ENCODE measurements at places on chromosomes 3 and 15.

GRCh38 chr3:54173371-54173770 lies 51.0 kb downstream of the CACNA2D3 start:
- DNase-seq: no peak

- DNase-seq: no peak
Measured at GRCh38 chr3:125163739-125164601, 48.6 kb downstream of the SLC12A8 start.

DNA sequence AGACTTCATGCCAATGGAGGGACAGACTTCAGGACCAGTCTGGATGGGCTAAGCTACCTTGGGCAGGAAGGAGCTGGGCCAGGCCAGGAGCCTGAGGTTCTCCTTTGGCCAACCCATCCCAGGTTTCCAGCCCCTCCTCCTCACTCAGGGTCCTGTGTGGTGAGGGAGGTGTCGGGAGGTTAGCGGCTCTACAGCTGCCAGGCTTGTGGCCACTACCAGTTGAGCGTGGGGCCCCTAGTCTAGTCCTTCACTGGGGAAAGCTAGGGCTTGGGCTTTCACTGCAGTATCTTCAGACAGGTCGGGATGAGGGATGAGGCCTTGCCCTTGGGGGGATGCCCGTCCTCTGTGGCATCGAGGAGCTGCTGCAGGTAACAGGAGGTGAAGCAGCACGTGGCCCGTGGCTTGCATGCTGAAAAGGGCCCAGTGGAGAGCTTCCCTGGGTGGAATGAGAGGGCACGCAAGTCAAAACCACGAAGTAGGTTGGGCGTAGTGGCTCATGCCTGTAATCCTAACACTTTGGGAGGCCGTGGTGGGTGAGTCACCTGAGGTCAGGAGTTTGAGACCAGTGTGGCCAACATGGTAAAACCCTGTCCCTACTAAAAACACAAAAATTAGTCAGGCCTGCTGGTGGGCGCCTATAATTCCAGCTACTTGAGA lies 8.5 kb upstream of the FANCD2 start:
- no peak for DNase-seq

DNA sequence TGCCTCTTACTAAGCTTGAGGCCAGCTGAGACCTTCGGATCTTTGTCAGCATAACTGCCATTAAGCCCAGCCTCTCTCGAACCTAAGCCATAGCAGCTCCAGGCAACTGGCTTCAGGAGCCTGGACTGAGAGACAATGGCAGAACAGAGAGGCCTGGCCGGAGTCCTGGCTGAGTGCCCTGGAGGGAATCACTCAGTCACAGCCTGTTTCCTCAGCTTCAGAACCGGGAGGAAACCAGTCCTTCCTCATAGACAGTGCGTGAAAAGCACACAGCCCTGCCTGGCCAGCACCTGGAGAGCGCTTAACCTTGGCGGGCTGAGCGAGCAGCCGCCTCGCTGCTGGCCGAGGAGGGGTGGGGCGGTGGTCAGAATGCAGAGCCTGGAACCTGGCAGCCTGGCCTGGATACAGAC lies 21.6 kb downstream of the RNU5B-1 start:
- no peak for DNase-seq

GRCh38 chr3:110069761-110070160 lies 732.4 kb upstream of the DPPA4 start:
- no peak for DNase-seq

- no peak for DNase-seq
Measured at GRCh38 chr3:135927155-135927554, 38.4 kb upstream of the PPP2R3A start.

DNA sequence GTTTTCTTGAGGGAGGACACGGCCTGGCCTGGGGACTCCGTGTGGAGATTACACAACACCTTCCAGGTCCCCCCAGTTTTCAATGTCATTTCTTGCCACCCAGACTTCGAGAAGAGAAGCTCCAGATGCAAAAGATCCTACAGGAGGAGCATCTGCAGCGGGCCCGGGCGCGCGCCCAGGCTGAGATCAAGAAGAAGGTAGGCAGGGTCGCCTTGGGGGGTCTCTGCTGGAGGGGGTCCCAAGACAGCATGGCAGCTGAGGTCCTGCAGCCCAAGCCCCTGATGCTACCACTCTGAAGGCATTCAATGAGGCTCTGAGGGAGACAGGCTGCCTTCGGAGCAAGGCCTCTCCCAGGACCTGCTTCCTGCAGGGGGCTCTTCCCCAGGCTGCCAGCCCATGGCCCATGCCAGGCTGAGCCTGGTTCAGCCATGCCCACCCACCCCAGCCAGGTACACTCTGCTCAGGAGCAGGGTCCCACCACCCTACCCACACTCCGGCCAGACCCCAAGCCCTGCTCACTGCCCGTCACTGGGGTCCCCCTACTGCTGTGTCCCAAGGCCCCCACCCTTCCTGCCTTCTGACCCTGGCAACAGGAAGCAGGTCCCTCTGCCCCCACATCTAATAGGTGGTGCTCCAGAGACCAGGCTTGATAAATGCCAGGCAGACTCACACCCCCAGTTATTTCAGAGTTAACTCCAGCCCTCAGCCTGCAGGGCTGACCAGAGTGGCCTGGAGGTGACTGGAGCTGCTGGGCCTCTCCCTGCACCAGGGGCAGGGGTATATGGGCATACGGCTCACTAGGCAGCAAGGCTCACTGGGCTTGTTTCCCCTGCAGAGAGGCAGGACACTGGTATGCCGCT lies 40.0 kb downstream of the ZXDC start:
- DNase-seq: no peak

DNA sequence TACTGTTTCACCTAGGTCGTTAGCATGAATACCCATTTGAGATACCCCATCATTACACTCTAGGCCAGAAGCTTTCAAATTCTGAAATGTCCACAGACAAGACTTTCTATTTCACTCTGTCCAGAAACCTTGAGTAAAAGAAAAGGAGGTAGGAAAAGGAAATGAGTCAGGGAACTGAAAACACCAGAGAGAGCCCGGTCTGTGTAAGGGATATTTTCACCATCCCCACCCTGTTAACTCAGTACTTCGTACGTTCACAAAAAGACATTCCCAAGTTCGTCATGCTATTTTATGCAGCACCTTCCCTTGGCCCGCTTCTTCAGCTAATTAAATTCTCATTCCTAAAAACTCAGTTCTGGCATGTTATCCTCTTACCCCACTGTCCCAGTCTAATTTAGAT lies 89.4 kb upstream of the SOX2 start:
- DNase-seq: no peak

DNA sequence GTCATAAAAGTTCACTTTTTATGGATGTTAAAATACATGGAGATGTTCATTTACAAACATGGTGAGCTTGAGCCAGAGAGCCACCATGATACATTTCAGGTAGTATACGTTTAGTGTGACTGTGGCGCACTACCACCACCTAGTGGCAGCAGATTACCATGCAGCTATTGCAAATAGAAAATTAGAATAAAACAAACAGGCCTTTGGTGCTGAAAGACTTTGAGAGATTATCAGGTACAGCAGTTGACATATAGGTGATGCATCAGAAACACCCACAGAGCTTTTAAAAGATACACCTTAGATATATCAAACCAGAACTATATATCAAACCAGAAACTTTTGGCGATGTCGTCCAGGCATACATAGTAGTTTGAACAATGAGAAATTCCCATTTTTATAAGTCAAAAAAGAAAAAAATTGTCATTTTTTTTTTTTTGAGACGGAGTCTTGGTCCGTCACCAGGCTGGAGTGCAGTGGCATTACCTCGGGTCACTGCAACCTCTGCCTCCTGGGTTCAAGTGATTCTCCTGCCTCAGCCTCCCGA lies 42.0 kb upstream of the ICE2 start:
- peak; percentile 42 for DNase-seq

GRCh38 chr3:24046214-24046613 lies 101.1 kb downstream of the NR1D2 start:
- no peak for DNase-seq

DNA sequence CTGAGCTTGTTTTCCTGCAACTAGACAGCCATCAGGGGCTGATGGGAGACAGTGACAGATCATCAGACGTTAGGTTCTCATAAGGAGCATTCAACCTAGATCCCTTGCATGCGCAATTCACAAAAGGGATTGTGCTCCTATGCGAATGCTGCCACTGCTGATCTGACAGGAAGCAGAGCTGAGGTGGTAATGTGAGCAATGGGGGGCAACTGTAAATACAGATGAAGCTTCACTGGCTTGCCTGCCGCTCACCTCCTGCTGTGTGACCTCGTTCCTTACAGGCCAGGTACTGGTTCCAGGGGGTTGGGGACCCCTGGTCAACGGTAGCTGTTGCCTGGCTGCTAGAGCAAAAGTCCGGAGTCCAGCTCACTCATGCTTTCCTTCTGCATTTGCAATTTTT lies 26.4 kb upstream of the KCNAB1 start:
- no peak for DNase-seq

DNA sequence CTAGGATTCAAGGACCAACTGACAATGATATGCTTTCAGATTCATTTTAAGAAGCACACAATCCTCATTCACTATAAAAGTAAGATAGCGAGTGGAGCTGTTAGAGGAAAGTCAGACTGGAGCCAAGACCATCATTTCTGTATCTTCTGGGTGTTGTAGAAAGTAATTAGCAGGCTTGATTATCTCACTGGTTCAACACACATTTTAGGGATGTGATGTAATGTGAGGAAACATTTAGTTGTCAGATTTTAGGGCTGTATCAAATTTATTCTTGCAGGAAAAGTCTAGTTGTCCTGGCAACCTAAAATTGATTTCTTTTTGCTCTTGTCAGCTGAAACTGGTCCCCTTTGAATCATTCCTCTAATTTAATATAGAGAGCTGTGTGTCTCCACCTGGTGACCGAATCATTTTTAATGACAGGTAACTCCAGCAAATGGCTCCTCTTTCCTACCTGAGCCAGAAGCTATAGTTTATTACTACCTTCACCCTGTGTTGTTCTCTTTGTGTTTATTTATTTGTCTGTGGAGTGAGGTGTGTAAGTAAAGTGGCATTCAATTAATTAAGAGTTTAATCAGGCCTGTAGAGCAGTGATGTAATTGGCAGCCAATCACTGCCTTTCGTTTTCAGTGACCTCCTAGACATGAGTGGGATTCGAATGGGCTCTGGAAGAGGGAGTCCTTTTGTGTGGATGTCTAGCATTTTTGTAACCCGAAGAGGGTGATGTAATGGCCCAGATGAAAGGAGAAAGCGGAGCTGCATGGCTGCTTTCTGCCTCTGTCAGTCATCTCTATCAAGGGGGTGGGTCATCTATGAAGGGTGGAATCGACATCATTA lies 125.8 kb downstream of the LPP start:
- no peak for DNase-seq

- peak; percentile 66 for DNase-seq
Measured at GRCh38 chr15:100918034-100918689, 995 bp upstream of the LRRK1 start.

DNA sequence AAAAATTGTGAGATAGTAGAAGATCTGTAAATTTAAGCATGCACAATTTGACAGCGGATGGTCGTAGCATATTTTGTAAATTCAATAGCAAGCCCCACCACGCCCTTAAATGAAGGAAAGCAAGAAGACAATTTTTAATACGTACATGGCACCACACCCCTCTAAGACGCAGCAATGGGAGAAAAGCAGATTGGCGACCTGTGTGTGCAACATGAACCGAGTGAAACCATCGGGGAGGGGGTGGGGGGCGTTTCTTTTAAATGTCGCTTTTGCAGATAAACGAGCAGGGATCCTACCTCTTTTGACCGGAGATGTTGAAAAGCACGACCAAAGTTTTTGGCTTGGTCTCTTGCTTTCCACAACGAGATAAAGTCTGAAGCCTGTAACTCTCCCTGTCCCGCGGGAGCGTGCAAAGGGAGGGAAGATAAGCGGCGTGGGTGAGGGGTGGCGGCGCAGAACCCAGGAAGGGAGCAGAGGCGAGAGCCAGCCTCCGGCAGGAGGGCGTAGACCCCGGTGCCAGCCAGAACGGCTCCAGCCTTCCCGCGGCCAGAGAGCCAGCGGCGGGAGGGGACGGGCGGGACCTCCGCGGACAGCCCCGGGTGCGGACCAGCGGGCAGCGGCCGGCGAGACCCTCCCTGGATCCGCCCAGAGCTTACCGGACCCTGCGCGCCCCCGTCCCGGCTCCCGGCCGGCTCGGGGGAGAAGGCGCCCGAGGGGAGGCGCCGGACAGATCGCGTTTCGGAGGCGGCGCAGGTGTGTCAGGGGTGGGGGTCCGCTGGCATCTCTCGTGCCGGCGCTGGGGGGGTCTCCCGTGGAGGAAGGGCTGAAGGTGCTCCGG lies at the start of gene CHL1:
Gene CHL1 (plus strand): TSS at position 453 of the 838 bp plus-strand sequence. CDS start 123,014 bp downstream, outside the sequence.
- DNase-seq: no peak

DNA sequence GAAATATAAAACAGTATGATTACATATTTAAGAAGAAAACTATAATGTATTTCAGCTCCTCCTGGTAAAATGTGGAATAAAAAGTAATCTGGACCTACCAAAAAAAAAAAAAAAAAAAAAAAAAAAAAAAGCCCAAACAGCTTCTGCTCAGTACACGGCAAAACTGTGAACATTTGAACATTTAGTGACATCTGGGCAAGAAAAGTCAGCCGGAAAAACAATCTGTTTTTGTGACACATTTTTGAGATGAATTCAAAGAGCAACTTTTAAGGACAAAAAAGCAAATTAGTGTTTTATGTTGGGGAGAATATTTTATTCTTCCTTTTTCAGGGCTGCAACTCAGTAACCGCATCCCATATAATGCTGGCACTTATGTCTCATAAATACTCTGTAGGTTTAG lies 649.7 kb upstream of the KCNMB2 start:
- DNase-seq: no peak

GRCh38 chr3:175108613-175109151 lies 249.5 kb downstream of the NAALADL2 start:
- DNase-seq: no peak

DNA sequence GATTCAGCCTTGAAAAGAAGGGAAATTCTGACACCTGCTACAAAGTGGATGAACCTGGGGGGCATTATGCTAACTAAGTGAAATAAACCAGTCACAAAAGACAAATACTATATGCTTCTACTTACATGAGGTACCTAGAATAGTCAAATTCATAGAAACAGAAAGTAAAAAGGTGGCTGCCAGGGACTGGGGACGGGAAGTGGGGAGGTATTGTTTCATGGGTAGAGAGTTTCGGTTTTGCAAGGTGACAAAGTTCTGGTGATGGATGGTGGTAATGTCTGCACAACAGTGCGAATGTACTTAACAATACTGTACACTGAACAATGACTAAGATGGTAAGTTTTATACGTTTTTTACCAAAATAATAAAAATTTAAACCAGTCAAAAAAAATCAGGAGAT lies 4.8 kb downstream of the IDH2 start:
- no peak for DNase-seq
